Bronchial smooth muscle cell (primary cell): ENCODE measurements at places on chromosomes 2 and 18. TPM values are rescaled to one million over a fixed set of nuclear protein-coding genes. Genes with fewer than 3 reads are reported as not detected.

The TACR1 gene
- total RNA-seq, result 0.16 TPM in 1 of 2 replicates, not detected in the other

The TANC1 gene
- total RNA-seq, result 11.5 and 14.7 TPM in 2 replicates

The PDE1A gene
- total RNA-seq, result 6.5 and 27.9 TPM in 2 replicates

The CIAO1 gene
- 62.4 and 66.5 TPM in 2 replicates for total RNA-seq

The RMC1 gene
- total RNA-seq, result 19.5 and 24.7 TPM in 2 replicates

The PRKCE gene
- 12.5 and 12.9 TPM in 2 replicates for total RNA-seq
